ENCODE measurements at places on chromosomes 5 and 9.

DNA sequence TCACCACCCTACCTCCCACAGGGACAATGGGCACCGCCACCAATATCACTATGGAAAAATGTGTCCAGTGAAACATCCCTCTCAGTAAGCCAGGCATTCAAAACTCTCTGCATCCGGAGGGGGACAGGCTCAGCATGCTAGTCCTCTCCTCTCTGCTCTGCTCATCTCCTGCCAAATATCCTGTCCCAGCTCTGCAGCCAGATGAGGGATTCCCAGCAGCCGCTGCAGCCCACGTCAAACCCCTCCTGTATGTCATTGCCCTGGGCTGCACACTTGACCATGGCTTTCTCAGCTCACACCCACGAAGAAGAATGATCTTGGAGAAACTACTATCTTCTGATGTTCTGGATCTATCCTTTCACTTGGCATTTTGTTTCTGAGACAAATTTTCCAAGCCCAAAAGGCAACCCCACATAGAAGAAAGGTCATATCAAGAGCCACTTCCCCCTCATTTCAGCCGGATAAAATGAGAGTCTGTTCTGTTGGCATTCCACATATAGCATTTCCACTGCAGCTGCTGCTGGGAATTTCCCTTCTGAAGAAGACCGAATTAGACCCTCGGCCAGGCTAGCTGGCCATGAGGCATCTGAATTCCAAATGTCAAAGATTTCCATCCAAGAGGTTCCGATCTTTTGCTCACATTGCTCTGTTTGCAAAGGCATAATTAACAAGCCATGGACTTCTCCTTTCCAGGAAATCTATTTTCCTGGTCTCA is 338.0 kb downstream of the ACTL7B start:
- no peak for DNase-seq

GRCh38 chr9:124215368-124215910 is 42.3 kb upstream of the NEK6 start:
- no peak for DNase-seq

- DNase-seq: no peak
Measured at GRCh38 chr9:90053027-90053426, 448.2 kb downstream of the GADD45G start.

- no peak for DNase-seq
Measured at GRCh38 chr9:100049551-100049950, 49.2 kb downstream of the ERP44 start.

GRCh38 chr9:134381272-134381661 is 55.0 kb downstream of the RXRA start:
- no peak for DNase-seq

Data from NCI-H2171 treated with DMSO at 0.1 percent for 48 hours (cell line).